Amniotic epithelial cell (primary cell): ENCODE measurements at places on chromosomes 11 and 22.

- no peak for DNase-seq
These were observed 136.8 kb downstream of the FDX1 start for GRCh38 chr11:110566577-110566976.

DNA sequence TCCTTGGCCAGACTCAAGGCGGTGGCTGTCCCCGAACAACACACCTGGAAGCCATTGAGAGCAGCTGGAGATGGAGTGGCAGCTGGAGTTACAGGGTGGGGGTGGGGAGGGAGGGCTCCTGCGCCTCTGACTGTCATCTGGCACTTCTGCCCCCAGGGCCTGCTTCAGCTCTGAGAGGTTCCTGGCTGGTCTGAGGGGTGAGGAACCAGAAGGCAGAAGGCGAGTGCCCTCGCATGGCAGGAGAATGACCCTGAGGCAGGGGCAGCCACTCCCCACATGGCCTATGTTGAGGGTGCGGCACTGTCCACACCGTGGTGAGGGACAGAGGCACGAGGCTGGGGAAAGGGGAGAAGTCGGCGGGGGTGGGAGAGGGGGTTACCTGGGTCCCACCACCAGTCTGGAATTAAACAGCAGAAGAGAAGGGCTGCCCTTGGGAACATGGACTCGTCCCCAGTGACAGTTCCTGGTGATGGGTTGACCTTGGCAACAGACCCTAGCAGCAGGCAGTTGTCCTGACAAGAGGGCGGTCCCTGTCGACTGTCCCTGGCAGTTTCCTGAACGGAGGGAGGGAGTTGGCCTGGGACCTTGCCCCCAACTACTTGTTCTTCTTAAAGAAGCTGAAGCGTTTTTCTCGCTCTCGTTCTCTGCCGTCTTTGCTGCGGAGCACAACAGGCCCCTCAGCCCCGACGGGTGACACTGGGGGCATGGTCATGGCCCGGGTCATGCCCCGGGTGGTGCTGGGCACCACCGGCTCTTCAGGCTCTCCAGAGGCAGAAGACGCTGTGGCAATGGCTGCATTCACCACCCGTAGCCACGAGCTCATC is 7.8 kb upstream of the RBM4B start:
- DNase-seq = no peak

DNA sequence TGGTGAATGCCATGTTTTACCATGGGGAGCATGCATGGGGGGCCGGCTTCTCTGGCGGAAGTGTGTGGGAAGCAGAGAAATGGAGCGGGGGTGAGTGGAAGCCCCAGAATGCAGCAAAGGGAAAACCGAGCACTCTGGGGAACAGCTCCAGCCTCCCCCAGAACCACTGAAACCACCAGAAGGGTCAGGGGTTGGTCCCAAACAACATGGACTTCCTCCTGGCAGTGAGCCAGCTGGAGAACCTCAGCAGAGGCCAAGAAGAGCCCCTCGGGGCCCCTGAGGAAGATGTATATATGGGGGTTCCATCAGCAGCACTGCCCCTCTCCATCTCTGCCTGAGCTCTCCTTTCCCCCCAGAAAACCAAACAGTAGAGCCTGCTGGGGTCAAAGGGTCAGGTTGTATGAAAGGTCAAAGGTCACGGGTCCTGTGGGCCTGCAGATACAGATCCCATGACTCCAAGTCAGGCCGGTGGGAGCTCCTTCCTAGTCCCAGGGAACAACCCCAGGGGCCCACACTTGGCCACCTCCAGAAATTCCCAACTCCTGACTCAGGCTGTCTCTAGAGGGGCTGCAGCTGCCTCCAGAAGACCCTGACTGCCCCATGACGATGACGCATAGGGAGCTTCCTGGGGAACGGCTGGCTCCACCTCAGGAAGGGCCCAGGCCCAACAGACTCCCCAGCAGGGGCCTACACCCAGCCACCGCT is 48.5 kb upstream of the TIMP3 start:
- no peak for DNase-seq

GRCh38 chr11:76802621-76803020 is 19.5 kb downstream of the TSKU start:
- no peak for DNase-seq

DNA sequence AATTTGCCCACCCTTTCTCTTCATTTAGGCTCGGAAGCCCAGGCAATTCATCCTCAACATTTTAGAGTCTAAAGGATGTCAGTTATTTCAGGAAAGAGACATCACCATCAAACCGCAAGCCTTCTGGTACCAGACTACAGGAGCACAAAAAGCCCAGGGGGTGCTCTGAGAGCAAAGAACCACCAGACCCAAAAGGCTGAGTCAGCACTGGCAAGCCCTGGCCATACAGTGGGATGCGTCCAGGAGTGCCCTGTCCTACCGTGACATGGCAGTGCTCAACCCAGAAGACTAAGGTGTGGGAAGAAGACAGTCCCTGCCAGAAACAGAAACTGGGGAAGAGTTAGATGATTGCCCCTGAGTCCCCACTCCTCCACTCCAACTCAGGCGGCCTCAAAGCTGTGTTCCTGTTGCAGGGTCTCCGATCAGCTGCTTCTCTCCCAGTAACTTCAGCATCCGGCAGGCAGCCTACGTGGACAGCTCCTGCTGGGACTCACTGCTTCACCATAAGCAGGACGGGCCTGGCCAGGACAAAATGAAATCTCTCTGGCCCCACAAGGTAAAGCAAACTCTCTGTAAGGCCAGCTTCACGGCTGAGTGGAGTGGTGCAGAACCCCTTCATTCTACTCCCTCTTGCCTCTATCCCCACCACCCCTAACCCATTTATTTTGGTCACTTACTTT is 1.5 kb downstream of the PANX3 start:
- DNase-seq = no peak

GRCh38 chr11:113245216-113245615 is 69.2 kb upstream of the TTC12 start:
- peak; percentile 40 for DNase-seq

- DNase-seq = no peak
These were observed 90.0 kb downstream of the AMOTL1 start for GRCh38 chr11:94858012-94858705.

GRCh38 chr22:32340411-32340810 is 17.3 kb upstream of the RFPL3 start:
- no peak for DNase-seq

DNA sequence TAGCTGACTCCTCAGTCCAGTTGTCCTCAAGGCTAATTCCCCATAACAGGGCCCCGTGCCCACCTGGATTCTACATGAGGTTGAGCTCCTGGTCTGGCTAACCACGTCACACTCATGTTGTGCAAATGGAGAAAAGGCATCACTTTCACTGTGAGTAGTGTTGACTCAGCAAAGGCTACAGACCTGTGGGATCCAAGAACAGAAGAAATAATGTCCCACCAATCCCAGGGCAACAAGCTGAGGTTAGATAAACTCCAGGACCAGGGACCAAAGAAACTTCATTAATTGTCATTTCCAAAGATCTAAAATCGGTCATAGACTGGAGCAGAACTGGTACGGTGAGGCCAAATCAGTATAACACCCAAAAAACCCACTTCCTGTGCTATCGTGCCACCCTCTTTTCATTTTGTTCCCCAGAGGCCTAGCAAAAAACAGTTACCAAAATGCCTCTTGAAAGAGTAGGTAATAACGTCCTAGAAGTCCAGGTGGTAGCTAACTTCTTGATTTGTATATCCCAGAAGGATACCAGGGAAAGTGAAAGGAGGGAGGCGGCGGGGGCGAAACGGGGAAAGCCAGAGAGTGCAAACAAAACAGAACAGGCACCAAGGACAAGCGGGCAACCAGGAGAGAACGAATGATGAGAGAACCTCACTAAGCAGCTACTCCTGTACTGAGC is 1.4 kb downstream of the PCSK7 start:
- peak; percentile 43 for DNase-seq

DNA sequence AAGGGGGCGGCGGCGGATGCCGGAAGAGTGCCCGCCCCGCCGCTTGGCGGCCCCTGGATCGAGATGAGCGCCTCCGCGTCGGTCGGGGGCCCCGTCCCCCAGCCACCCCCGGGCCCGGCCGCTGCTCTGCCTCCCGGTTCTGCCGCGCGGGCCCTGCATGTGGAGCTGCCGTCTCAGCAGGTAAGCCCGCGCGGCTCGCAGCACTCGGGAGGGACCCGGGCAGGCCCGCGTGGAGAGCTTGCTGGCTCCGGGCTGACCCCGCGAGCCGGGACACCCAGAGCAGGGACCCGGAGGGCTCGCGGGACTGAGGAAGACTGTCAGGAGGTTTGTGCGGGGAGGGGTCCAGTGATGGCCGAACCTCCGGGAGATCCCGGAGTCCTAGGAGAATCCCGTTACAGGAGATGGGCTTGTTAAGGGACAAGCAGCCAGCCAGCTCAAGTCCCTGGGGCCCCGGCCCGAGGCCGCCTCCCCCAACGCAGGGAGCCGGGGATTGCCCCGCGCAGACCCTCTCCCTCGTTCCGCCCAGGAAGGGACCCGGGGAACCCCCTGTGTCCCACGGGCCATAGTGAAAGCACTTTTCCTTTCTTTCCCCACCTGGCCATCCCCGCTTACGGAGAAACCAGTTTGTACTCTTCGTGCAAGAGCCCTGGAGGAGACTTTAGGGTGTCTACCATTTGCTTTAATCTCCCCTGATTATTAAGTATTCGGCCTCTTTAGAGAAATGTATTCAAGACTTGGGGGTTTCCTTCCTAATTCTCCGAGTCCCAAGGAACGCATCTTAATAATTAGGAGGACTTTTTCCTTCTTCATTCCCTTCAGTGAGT is 547 bp downstream of the UVRAG start:
- peak; percentile 17 for DNase-seq
